ENCODE measurements at places on chromosomes 12 and 14.

DNA sequence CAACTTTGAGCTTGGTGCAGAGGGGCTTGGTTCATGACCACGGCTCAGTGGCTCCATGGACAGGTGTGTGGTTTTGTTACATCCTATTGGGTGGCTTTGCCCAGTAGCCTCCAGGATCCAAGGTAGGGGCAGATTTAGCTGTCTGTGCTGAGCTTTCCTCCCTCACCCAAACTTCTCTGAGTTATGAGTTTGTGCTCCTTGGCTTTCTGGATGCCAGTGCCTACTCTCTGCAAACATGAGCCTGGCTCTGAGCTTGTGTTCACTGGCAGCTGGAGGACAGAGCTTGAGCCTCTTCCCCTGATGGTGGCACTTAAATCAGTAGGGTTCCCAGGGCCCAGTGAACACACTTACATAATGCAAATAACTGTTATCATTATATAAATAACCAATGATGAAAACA lies 45.3 kb upstream of the HECTD1 start:
- no peak for DNase-seq

- no peak for DNase-seq
Measured at GRCh38 chr12:130878193-130879185, 6.6 kb downstream of the RAN start.

DNA sequence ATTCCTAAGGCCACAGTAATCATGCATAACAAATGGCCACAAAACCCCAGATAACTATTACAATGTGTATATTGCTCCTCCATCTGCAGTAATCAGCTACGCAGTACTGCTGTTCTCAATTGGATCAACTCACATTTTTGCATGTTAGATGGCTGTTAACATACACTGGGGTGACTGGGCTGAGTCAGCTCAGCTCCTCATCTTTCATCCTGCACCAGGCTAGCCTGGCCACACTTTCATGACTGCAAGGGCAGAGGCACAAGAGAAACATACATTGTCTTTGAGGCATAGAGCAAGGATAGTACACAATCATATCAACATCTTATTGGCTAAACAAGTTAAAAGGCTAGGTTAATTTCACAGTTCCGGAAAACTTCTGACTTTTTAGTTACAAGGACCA lies 306.6 kb downstream of the SLC6A15 start:
- DNase-seq = no peak

DNA sequence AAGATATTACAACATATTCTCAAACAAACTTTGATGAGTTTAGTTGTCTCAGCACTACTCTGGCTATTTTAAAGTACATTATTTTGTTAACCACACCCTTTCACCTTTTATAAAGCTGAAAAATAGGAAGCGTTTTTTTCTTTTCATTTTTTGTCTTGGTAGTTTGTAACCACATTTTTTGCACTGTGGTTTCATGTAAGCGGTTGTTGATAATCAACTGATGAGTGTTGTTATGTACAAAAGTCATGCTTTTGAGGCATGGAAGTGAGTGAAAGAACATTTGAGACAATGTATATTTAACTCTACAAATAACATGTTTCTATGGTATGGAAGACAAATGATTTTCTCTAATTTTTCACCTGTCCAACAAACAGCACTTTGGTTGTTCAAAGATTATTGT lies 52.1 kb upstream of the ATP2B1 start:
- no peak for DNase-seq

DNA sequence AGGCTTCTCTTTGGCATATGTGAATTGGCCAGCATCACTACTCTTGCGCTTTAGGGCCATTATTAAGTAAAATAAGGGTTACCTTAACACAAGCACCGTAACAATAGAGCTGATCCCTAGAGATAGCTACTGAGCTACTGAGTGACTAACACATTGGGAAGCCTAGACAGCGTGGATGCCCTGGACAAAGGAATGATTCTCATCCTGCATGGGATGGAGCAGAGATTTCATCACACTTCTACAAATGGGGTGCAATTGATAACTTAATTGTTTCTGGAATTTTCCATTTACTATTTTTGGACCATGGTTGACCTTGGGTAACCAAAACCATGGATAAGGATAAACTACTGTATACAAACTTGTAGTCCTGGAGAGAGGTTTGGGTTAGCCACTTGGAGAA lies 57.1 kb downstream of the FBXO34 start:
- no peak for DNase-seq

- no peak for DNase-seq
Measured at GRCh38 chr12:52926596-52927234, 21.8 kb upstream of the KRT8 start.

DNA sequence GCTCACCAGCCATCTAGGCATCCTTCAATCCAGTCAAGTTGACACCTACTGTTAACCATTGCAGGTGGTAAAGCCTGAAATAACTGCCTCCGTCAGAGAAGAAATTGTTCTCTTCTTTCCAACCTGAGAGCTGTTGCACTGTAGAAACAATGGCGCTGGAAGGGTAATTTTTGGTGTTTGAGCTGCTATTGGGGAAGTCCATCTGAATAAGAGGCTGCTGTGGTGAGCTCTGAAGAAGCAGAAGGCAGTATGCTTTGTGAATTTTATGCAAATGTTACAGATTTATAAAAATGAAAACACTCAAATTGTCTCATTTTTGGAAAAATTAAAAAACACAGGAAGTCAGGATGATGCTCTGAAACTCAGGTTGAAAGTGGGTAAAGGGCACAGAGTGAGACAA lies 60.2 kb downstream of the SNAPC1 start:
- no peak for DNase-seq
